ENCODE measurements at places on chromosomes 2 and 18.

GRCh38 chr2:48589170-48589767, 28.4 kb upstream of the GTF2A1L start:
- peak; percentile 47 for DNase-seq

DNA sequence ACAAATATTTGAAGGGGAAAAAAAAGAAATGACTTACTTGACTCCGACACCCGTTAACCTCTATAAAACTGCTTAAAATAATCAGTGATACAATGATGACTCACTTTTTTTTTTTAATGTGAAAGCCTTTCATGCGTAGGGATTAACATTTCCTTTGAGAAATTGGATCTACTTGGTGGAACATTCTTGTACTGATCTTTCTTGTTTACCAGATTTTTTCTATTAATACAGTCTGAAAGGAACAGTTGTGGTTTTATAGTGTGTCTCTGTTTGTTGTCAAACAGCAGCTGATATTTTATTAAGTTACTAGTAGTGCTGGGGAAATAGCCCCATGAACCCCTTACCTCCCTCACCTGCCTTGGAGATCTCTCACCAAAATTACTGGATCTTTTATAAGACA, 40.2 kb upstream of the NEB start:
- DNase-seq = no peak

DNA sequence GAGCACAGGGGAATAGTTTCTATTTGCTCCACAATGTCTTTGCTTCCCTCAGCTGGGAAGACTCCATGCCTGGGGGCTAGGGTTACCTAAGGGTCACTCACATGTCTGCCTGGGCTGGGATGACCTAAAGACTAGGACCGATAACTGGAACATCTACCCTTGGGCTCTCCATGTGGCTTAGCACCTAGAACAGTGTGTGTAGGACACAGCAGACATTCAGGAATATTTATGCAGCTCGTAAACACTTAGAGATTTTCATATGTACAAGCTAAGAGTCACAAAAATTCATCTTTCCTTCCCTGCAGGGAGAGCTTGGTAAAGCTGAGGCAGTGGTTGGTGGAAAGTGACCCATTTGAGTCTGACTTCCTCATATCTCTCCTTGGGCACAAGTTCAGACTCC, 55.8 kb downstream of the FBLN7 start:
- DNase-seq = no peak

- no peak for DNase-seq
Measured at GRCh38 chr2:222943820-222944219, 83.0 kb downstream of the ACSL3 start.

DNA sequence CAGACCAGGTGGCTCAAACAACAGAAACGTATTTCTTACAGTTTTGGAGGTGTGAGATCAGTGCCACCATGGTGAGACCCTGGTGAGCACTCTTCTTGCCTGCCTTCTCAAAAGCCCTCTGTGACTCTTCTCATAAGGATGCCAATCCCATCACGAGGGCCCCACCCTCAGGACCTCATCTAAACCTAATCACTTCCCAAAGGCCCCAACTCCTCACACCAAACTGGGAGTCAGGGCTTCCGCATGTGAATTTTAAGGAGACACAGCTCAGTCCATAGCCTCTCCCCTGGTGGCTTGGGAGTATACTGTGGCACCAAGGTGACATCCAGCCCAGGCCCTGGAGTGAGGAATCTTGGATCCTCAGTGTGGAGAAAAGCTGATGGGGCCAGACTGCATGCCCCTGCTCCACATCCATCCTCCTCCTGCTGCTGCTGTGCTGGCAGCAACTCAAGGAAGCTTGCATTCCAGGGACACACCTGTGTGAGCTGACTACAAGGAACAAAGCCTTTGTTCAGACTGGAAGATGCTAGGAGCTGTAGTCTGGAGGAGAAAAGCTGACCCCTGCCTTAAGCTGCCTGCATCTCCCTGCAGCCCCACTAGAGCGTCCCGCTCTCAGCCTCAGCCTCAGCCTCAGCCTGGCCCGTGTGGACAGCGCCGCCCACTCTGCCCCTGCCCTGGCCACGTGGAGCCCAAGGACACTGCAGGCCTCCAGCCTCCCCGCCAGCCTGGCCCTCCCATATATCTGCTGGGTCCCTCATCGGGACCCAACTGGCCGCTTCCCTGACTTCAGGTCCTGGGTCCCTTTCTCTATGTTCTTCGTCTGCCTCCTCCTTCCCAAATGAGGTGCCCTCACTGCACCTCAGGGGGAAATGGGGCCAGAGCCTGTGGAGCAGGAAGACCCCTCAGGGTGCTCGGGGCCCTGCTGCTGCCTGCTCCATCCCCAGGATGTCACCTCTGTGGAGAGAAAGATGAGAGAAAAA, 87.8 kb upstream of the RAB6C start:
- no peak for DNase-seq

GRCh38 chr2:45170191-45171135, 161.2 kb upstream of the SIX2 start:
- no peak for DNase-seq

GRCh38 chr2:218516614-218517013, 51.5 kb downstream of the USP37 start:
- DNase-seq = no peak

DNA sequence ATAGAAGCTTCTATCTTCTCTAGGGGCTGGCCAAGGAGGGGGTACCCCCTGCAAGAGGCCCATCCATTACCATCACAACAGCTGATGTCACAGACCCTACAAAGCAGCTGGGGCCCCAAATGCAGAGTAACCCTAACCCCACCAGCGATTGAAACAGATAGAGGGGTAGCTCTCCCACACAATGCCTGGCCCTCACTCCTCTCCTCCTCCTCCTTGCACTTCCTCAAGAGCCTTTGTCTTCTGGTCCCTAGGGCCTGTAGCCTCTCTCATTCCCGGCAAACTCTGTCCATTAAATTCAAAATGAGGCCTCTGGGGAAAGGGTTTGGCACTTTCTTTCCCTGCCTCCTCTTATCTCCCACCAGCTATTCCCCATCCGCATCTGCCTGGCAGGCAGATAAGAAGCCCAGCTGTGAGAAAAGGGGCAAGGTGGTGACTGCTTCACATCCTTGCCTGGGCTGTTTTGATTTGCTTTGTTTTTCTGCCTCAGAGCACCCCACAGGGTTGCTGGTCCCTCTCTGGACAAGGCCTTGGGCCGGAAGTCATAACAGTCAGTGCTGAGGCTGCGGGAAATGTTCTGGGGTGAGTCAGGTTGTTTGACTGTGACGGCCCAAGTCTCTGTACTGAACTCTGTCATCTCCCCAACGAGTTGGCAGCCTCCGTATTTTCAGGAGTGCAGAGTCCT, 26.1 kb upstream of the CYP26B1 start:
- DNase-seq = no peak

- no peak for DNase-seq
Measured at GRCh38 chr2:107712857-107713256, 113.8 kb upstream of the RGPD4 start.

GRCh38 chr2:36411962-36412444, 56.4 kb downstream of the CRIM1 start:
- DNase-seq = no peak

DNA sequence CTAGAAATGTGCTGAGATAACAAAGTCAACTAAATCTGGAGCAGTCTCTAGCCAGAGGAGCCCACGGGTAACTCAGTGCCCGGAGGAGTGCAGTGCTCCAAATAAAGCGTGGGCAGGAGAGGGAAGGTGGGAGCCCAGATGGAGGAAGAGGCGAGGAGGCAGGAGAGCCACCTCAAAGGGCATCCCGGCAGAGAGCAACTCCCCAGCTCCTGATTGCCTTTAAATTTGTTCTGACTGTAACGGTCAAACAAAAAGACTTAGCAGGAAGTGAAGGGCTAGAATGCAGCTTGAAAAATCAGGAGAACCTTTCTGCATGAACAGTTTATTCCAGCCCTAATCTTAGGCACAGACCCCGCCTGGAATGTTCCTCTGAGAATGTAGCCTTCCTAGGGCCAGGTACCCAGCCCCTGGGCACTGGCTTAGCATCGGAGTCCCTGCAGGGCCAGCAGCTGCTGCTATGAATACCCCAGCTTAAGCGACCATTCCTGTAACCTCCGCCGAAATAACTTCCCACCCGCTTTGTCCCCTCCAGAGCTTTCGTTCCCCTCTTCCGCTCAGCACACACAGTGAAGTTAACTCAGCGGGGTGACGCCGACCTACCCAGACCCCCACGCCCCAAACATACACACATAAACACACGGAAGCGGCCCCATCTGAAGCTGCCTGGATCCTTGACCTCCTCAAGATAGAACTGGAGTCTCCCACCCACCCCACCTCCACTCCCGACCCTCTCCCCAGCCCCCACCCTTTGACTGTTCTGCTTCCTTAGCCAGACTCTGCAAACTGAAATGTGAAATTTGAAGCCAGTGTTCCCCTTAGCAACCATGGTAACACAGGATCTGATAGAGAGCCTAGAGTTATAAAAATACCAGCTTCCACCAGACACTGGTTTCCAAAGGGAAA, 123.2 kb downstream of the SMAD7 start:
- peak; percentile 17 for DNase-seq

DNA sequence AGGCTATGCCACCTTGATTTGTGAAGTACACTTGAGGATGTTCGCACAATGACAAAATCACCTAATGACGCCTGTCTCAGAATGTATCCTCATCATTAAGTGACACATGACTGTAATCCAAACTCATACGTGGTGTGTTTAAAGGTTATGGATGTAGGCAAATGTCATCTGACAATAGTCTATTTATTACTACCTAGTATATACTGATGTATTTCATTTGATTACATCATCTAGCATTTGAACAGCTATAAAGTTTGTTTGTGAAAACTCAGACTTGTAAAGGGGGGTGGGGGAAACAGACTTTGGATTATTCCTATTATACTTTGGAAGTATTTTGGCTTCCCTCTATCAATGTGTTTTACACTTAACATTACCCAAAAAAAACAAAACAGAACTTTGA, 129.9 kb downstream of the TANC1 start:
- DNase-seq = no peak

DNA sequence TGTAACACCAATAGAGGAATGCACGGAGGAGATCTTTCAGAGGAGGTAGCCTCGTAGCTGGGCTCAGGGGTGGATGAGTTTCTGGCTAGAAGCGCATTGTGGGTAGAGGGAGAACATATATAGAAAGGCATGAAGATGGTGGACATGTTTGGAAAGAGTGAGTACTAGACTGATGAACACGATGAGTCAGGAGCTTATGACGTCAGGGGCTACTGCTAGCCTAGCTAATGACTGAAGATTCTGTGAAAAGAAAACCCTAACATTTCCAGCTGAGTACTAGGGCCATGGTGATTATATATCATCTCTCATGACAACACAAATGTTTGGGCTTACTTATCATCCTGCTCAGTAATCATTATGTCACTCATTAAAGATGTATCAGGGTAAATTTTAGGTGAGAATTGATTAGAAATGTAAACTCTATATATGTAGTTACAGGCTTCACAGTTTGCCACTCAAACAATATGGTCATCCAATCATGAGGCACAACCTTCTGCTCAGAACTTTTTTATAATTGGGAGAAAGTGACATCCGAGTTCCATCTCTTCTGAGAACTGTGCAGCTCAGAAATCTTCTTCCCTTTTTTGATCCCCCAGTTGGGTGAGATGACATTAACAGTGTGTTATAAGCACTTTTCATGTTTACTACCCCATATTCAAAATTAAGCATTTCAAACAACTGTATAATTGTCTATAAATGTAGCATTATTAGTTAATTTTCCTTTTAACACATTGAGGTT, 22.2 kb upstream of the IL1RN start:
- DNase-seq = no peak

DNA sequence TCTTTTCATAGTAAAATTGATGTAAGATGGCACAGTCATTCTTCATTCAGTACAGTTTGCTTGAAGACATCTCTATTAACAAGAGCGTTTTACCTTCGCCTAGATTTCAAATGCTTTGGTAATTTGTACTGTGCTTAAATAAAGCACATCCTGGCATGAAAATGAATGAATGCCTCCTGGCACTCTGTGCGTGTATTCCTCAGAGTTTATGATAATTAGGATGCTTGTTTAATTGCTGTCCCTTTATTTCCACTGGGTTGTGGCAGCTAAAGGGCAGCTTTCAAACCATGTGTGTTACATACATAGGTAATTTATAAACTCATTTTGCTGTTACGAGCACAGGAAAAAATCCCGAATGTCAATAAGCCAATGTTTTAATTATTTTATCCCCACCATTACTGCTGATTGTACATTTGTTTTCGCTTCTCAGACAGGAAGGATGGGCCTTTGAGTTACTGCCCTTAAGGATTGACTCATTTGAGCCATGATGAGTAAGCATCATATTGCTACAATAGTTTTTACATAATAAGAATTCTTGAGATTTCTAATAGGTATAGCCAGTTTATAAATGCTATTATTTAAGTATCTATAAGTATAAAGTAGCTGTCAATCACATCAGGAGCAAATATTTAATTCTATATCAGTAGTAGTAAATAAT, 516.5 kb downstream of the XIRP2 start:
- DNase-seq = no peak

- DNase-seq = peak; percentile 64
Measured at GRCh38 chr18:49613641-49614151, 51.8 kb downstream of the LIPG start.

GRCh38 chr2:86623043-86623493, 597 bp downstream of the RNF103 start:
- DNase-seq = peak; percentile 36

- no peak for DNase-seq
Measured at GRCh38 chr2:145012806-145013205, 492.9 kb upstream of the ZEB2 start.

DNA sequence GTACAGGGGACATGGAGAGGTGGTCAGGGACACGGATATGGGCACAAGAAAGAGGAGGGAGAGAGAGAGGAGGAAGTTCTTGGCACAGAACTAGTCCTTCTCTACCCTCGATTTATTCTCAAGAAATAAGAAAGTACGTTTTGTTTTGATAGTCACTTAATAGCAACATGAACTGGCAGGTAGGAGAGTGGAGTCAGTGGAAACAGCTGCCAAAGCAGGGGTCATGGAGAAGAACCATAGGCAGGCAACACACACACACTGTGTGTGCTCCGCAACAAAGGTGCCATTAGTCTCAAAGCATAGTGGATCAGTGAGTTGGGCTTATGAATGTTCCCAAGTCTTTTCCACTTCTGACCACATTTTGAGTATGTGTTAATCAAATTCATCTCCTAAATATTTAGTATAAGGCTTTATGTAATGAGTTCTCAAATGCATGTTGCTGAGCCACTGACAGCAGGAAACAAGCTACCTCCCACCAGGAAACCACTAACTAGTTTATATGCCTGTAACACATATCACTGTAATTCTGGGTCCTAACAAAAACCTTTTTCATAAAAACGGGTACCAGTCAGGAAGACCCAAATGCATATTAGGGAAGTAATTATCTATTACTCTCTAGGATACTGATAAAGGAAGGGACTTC, 41.1 kb downstream of the IWS1 start:
- DNase-seq = no peak

- no peak for DNase-seq
Measured at GRCh38 chr2:229734410-229734809, 20.1 kb upstream of the DNER start.

GRCh38 chr2:191569025-191569424, 108.9 kb upstream of the NABP1 start:
- no peak for DNase-seq

- no peak for DNase-seq
Measured at GRCh38 chr18:72460210-72460680, 83.9 kb downstream of the CBLN2 start.
